NAMALWA (cell line): ENCODE measurements at places on chromosomes 5 and 9.

DNA sequence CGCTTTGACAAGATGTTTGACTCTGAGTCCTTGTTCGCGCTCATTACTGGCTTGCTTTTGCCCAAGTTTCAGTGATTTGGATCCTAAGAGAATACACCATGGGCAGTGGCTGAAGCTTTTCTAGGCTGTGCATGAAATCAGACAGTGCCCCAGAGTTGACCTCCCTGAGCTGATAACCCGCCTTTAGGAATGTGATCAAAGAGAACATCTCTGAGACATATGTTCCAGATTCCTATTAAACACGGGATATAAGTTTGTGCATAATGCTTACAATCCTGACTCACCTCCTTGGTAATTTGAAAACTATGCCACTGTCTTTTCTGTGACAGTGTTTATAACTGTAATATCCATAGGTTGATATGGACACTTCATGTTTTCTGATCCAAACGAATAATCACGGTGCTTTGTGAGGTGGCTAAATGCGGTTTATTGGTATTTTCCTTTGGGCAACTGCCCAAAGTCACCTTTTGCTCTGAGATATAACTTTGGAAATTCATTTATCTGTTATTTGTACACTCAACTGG is 732.9 kb downstream of the MTRR start:
- DNase-seq: no peak

DNA sequence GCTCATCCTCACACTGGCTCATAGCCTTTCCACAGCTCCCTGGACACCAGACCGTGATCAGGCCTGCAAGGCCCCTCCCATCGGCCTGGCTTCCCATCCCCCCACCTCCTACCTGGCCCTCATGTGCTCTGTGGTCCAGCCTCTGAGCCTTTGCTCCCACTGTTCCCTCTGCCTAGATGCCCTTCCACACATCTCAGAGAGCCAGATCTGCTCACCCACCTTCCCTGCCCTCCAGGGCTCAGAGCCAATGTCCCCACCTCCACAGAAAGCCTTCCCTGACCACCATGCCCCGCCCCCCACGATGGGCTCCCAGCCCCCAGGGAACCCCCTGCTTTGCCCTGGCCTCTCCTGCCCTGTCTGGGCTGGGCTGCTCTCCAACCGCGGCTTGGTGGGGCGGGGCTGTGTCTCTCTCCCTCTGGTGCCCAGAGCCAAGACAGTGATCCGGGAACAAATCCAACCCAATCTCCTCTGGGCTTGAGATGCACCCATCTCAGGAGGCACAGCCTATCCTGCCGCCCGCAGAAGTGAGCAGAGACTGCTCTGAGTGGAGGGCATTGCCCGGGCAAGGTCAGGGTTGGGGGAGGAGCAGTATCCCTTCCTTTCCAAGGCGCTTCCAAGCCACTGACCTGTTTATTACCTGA is 1.6 kb downstream of the NINJ1 start:
- no peak for DNase-seq

- no peak for DNase-seq
These were observed 30.0 kb downstream of the NREP start for GRCh38 chr5:111726986-111727385.

DNA sequence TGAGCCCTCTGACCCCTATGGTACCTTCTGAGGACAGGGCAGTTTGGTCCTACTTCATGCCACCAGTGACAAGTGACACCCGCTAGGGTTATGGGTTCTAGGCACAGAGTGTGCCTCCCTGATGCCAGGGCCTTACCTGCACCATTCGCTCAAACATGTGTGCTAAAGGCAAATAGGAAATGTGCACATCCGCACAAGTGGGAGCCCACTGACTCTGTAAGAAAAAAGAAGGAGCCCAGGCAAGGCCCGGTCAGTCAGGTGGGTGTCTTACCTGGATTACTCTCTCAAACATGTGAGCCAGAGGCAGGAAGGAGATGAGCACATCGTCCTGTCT is 29.1 kb upstream of the MEIKIN start:
- DNase-seq: no peak

DNA sequence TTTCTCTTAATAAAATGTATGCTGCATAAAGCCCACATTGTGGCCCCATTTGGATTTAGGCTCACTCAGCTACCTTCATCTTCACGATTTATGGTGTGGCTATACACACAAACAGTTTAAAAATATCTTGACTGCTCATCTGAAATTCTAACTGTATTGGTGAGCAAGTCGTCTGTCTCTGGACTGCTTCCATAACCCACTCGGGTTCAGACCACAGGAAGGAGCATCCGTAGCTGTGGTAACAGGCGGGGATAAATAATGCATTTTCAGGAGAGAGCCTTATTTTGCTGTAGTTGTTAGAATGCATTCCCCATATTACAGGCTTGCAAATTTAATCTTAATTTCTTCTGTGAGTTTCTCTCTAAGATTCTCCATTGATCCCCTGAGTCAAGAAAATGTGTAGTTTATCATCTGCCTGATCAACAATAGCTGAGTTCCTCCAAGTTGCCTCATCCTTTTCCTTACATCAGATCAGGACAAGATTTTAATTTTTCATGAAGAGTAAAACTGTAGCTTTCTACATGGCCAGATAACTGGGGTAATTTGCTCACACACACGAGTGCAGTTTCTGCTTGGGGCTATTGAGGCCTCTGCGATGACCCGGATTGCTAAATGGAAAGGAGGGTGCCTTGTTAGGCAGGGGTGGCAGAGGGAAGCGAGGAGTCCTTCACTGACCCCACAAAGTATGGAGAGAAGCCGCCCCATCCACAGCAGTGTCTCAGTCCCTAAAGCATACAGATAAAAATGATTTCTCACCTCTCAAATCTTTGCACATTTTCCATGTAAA is 133.9 kb downstream of the FSTL4 start:
- no peak for DNase-seq

DNA sequence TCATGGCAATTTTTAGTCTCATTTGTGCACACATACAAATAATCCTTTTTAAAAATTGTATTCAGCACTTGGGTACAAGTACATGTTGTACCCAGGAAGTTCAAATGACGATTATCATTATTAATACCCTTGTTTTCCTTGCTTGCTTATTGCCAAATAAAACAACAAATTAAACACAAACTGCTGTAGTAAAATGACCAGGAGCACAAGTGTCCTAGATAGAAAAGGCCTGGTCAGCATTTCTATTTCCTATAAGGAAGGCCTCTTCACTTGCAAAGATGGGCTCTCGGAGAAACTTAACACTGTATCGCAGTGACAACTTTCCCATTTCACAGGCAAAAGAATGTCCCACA is 34.7 kb upstream of the PLPP1 start:
- DNase-seq: no peak
